ENCODE measurements at places on chromosomes 16 and 17.

DNA sequence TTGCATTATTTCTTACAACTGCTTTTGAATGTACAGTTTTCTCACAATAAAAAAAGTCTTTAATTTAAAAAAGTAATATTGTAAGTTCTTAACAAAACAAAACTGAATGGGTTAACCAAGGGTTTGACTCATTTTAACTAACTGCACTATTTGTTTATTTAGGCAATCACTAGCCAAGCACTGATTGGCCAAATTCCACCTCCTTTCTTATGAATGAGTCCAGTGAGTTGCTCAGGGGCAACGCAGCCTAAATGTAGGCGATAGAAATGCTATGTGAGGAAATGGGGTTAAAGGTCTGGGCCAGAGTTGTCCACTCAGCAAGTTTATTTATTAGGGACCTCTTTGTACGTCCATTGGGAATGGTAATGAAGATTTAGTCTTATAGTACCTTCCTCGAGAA, 89.6 kb upstream of the MAF start:
- DNase-seq, result no peak

GRCh38 chr16:84531671-84532111, 27.2 kb upstream of the MEAK7 start:
- DNase-seq, result no peak

GRCh38 chr17:2396192-2396567, 4.7 kb downstream of the MNT start:
- DNase-seq, result no peak

GRCh38 chr16:8920645-8921346, 38.6 kb downstream of the LITAFD start:
- no peak for DNase-seq

GRCh38 chr17:75807861-75808260, 23.3 kb downstream of the UNK start:
- DNase-seq, result no peak

All from stimulated activated CD4-positive, alpha-beta T cell treated with anti-CD3 and anti-CD28 coated beads, TNF-alpha, amount 100 ng/mL, for 4 hours (primary cell).